Muscle of arm (tissue), 14 donors: ENCODE measurements at places on chromosomes 2 and 18. TPM values are rescaled to one million over a fixed set of nuclear protein-coding genes. Genes with fewer than 3 reads are reported as not detected.

DNA sequence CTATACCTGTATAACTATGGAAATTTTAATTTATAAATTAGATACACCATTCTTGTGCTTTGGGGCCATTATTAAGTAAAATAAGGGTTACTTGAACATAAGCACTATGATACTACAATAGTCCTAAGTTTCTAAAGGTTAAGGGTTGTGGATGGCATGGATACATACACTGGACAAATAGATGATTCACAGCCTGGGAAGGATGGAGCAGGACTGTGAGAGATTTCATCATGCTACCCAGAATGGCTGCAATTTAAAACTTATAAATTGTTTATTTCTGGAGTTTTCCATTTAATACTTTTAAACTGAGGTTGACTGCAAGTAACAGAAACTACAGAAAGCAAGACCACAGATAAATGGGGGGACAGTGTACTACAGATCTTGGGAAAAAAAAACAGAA lies 295.8 kb upstream of the ZNF804A start:
- DNase-seq, result no peak

DNA sequence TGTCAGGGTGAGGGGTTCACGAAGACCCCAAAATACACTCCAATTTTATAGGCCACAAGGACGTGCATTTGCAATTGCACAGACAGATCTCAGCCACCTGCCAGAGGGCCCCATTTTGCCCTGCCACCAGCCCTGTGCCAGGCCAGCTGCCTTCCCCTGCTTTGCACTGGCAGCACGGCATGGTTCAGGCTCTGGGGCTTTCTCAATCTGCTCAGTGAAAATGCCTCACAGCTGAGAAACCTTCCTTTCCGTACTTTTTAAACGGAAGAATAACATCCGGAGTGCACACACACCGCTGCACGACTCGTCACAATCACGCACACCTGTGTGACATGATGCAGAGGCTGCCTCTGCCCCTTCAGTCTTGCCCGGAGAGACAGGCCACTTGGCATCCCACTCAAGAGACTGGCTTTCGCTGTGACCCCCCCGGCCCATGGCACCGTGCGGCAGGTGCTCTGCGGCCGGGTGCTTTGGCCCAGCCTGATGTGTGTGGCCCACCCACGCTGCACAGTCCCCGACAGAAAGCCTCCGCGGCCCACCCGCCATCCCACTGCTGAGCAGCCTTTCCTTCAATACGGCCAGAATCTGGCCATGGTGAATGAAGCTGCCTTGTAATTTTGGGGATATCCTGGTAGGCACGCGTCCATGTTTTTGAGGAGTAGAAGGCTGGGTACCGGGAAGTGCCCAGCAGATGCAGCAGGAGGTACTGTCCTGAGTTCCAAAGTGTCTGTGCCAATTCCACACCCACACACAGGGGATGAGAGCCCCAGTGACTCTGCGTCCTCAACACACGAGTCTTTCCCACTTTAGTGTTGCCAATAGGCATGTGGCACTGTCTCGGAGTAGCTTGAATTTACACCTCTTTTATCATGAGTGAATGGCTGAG lies 88.8 kb downstream of the USP40 start:
- no peak for DNase-seq

DNA sequence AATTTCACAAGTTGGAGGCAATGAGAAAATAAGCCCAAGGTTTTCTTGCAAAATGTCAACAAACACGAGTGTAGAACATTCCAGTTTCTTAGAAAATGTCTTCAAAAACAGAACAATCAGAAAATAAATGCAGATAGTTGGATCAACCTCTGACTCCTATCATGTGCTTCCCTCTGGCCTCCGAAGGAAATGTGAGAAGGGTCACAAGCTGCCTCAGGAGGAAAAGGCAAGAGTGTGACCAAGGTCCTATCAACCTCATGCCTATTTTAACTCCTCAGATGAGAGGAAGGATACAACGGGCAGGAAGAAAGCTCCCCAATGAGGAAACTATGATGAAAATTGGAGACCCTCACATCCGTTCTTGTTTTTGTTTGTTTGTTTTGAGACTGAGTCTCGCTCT lies 7.9 kb downstream of the SCYGR5 start:
- DNase-seq, result no peak

DNA sequence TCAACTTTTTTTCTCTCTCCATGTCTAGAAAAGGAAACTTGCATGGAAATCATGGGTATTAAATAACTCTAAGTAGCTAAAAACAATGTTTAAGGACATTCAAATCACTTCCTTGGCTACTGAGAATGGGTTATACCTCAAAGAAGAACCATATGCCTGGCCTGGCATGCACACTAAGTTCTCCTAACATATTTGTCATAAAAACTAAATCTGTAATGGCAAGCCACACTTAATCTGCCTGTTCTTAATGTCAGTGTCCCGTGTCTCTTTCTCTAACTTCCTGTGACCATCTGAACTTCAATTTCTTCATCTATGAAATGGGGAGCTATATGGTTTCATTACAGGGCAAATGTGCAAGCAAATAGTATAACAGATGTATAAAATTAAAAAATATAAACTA lies 11.1 kb downstream of the PDE1A start:
- DNase-seq, result no peak

- no peak for DNase-seq
Observed at GRCh38 chr2:213101109-213101508, 50.3 kb downstream of the IKZF2 start.

DNA sequence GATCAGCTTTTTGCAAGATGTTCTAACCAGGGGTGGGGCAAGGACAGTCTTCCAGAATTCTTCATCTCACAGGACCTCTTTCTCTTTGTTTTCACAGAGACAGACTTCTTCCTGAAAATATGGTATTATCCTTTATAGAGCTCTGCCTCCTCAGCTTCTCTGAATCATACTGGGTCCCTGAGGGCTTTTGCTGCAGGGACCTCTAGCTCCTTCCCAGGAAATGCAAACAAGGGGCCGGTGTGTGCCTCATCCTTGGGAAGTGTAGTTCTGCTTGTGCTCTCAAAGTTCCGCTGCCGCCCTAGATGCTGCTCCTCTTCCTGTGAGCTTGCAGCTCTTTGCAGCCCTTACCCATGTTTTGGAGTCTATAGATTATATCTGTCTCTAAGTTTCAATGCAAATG lies 99.5 kb upstream of the NPAS2 start:
- DNase-seq, result no peak

DNA sequence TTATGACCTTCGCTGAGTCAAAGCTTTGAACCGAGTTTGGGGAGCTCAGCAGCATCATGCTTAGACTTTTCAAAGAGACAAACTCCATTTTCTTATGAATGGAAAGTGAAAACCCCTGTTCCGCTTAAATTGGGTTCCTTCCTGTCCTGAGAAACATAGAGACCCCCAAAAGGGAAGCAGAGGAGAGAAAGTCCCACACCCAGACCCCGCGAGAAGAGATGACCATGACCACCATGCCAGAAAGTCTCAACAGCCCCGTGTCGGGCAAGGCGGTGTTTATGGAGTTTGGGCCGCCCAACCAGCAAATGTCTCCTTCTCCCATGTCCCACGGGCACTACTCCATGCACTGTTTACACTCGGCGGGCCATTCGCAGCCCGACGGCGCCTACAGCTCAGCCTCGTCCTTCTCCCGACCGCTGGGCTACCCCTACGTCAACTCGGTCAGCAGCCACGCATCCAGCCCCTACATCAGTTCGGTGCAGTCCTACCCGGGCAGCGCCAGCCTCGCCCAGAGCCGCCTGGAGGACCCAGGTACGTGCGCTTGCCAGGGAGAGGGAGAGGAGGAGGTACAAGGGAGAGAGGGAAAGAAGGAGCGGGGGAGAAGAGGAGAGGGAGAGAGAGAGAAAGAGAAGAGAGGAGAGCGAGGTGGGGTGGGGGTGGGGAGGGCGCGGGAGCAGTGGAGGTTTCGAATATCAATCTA lies at the start of gene DLX1:
Gene DLX1, plus strand, starts transcription at position 48 of the 700 bp plus-strand sequence. Its CDS starts 171 bp downstream, at position 219.
- no peak for DNase-seq

CCDC121 gene
- polyA plus RNA-seq, result 7.8 TPM

- DNase-seq, result peak; percentile 85
Observed at GRCh38 chr2:120845277-120845676, 109.6 kb downstream of the GLI2 start.

LIMS4 gene
- 5.3 TPM for polyA plus RNA-seq

DNA sequence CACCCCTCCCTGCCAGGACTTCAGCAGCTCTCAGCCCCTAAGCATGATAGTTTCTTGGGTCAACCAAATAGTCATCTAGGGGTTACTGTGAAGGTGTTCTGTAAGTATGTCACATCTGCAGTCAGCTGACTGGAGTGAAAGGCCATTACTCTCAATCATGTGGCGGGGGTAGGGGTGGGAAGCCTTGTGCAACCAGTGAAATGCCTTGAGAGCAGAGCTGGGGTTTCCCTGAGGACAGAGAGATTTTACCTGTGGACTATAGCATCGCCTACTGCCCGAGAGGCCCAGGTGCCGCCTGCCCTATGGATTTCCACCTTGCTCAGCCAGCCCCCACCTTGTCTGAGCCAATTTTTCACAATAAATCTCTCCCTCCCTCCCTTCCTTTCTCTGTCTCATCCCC lies 20.9 kb upstream of the KLF11 start:
- DNase-seq, result no peak

DNA sequence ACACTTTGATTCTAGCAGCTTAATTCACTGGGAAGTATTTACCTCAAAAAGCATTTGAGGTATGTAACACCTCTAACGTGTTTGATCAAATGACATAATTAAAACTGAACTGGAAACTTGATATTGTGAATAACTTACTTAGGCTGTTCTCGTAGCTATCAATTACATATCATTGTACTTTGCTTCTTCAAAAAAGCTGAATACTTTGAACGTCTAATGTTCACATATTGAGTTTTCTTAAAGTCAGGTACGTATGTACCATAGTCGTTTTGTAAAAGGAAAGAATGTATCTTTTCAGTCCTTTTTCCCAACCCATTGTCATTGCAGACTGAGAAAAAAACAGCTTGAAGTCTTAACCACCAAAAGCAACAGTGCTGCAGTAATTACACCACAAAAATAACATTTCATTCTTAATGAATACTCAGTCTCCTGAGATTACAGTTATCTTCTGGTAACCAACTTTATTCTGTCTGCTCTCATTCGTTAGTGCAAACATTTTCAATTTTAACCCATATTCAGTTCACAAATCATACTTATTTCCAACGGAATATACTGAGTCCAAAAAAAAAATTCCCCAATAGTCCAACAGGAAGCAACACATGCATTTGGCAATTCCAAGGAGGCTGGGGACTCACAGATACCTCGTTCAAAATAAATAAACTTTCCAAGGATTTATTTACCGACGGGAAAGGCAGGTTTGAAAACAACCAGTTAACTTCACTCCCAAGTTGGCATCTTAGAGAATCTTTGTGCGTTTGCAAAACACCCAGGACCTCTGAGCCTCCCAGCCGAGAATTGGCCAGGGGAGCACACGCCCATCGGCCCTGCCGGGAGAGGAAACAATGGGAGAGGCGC lies 1.1 kb downstream of the CHN1 start:
- DNase-seq, result no peak

- DNase-seq, result no peak
Observed at GRCh38 chr2:168422584-168422983, 33.5 kb upstream of the CERS6 start.

GRCh38 chr2:145573608-145574007 lies 1053.7 kb upstream of the ZEB2 start:
- no peak for DNase-seq

- no peak for DNase-seq
Observed at GRCh38 chr18:45713239-45713638, 10.7 kb upstream of the SLC14A1 start.

- DNase-seq, result no peak
Observed at GRCh38 chr2:218788529-218789255, 6.7 kb downstream of the CYP27A1 start.

CDH19 gene
- 1.1 TPM for polyA plus RNA-seq

CNTNAP5 gene
- 0.22 TPM for polyA plus RNA-seq

GRCh38 chr18:59202258-59202820 lies 17.6 kb upstream of the GRP start:
- no peak for DNase-seq

GRCh38 chr2:18272148-18272494 lies 288.3 kb downstream of the RDH14 start:
- no peak for DNase-seq
